ENCODE measurements at places on chromosomes 3 and 15.

DNA sequence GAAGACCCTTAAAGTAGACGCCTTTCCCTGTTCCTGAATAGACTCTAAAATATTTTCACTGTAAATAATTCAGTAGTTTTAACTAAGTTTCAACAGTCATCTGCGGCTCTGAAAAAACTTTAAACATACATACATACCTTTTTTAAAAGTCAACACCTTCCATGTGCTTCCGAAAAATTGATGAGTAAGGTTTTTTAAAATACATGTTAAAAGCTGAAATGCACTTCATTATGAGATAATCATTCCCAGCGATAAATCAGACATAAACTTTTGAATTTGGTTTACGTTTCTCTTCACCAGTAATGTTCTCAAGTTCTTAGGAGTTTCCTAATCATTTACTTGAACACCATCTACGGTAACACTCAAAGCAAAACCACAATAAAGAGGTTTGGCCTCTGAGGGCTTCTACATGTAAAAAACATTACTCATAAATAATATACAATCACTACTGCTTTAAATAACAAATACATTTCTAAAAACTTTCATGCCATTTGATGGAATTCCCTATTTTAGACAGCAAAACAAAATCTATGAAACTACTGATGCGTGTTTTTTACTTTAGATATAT, 403.5 kb downstream of the SHQ1 start:
- no peak for DNase-seq

DNA sequence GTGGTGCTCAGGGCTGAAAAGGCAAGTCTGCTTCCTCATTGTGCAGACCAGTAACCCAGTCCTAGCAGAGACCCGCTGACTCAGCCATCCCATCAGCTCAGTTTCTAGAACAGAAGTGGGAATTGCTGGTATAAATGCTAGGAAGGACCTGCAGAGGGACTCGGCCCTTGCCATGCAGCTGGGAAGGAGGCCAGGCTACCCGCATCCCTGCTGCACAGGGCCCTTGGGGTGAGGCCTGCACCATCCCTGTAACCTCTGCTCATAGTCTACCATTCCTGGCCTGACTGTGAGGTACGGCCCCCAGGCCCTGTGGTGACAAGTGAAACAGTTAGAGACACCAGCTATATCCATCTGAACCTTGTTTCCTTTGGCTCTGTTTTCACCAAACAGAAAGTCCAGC, 23.5 kb downstream of the RAB6B start:
- no peak for DNase-seq

GRCh38 chr3:60303160-60303559, 948.1 kb downstream of the FHIT start:
- DNase-seq, result no peak

DNA sequence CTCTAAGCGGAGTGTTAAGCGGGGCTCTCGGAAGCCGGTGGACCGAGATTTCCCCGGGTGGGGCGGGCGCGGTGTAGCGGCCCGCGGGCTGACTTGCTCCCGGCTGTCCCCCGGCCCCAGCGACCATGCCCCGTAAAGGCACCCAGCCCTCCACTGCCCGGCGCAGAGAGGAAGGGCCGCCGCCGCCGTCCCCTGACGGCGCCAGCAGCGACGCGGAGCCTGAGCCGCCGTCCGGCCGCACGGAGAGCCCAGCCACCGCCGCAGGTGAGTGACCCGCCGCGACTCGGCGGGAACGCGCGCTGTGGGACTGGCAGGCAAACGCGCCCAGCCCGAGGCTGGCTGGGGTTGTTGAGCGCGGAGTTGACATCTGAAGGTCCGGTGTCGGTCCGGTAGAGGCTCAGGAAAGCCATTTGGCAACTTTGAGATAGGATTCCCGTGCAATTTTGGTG, 1.3 kb downstream of the SMC4 start:
- DNase-seq, result peak; percentile 22

GRCh38 chr3:79255702-79256101, 512.1 kb downstream of the ROBO1 start:
- DNase-seq, result no peak

- DNase-seq, result no peak
Measured at GRCh38 chr3:48915296-48915695, 3.3 kb upstream of the ARIH2 start.

GRCh38 chr15:71139241-71139640, 24.0 kb downstream of the THSD4 start:
- DNase-seq, result no peak

GRCh38 chr15:72991026-72991425, 61.2 kb upstream of the NEO1 start:
- no peak for DNase-seq

GRCh38 chr3:4334548-4334947, 31.4 kb downstream of the SETMAR start:
- DNase-seq, result no peak

DNA sequence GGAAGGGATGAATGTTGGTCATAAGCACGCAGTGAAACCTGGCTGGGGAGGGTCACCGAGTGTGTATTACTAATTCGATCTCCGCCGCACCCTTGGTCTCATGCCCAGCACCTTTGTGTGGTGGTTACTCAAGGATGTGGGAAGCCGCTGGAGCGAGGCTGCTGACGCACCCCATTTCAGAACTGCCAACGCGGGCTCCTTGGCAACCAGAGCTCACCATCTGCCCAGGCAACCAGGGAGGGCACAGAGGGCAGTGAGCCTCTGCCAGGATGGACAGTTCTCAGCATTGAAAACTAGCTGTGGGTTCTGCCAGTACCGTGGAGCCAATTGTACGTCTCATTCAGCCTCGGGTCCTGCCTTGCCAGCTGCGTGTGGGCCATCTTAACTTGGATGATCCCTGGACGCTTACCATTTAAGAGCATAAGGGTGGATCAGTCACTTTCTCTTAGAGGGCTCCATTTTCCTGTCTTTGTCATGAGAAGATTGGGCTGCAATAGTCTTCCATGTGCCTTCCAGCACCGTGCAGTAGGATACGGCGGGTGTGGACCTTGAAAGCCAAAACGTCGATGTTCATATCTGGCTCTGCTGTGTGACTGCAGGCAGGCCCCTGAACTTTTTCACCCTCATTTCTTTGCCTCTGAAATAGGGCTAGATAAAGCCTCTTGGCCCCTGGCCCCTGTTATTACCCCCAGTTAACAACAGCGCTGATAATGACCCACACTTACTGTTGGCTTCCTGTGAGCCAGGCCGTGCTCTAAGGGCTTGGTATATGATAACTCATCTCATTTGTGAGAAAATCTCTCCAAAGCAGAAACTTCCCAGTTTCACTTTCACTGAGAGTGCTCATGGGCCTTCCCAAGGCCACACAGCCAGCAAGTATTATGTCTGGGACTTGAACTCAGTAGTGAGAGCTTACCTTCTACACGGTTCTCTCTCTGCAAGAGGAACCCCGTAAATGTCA, 238.8 kb downstream of the OPA1 start:
- DNase-seq, result no peak

DNA sequence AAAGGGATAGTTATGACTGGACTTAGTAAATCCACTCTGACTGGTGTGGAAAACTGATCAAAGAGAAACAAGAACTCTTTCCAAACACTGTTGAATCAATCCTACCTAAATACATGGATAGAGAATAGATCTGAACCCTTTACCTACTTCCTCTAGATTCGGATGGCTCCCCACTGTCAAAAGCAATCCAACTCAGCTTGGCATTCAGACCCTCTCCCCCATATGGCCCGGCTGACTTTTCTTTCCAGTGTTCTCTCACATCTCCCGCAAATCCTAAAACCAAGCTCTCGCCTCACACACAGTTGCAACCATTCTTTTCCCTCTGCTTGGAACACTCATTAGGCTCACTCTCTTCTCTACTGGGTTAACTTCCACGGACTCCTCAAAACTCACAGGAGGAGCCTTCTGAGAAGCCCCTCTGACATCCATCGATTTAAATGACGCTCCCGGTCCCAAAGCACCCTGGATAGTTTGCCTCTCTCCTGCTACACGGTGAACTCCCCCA, 639 bp downstream of the SPICE1 start:
- no peak for DNase-seq

DNA sequence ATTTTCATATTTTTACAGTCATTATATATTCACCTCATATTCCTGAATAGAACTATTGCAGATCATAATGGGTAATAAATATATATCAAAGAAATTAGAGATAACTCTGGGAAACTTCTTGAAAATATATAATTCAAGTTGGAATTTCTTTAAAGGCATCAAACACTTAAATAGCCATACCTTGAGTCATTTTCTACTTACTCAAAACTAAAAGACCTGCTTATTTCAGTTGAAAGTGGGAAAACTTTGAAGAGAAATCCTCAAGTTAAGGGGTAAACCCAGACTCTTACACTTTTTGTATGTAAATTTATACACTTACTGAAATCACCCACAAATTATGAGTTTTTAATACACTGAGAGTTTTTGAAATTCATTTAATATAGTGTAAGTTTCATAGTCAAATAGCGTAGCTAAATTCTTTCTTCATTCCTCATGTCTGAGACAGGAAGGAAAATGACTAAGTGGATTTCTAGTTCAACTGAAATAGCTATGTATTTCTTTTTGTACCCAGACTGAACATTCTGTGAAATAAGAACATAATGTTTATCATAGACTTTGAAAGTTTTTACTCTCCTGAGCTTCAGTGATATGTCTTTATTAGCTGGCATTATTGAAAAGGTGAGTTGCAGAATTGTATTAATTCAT, 4.6 kb upstream of the ALCAM start:
- DNase-seq, result no peak

- no peak for DNase-seq
Measured at GRCh38 chr3:189337673-189338091, 165.9 kb downstream of the TPRG1 start.

DNA sequence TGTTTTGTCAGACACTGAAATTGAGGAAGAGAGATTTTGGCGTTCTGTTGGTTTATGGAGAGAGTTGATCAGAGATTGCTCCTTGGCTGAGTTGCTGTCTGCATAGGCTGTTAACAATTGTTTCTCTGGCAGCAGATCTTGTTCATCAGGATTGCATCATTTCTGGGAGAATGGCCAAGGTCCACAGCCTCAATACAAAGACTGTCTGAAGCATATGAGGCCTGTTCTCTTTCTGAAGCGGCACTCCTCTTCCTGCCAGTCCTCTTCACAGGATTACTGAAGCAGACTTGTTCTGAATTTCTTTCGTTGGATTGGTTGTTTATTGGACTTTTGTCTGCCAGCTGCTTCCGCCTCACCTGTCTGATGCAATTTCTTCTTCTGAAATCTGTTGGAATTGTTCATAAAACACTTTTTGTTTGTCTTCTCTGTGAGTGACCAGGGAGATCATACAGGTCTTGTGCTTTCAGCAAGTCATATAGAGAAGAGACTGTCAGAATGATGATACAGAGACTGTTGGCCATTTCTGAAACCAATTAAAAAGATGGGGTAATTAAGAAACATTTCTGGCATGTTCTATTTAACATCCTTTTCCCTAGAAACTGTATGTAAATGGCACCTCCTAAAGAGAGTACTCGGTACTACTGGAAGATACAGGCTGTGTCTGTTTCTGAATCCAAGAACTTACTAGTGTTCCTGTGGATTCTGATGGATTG, 25.5 kb downstream of the SETD5 start:
- no peak for DNase-seq

- peak; percentile 10 for DNase-seq
Measured at GRCh38 chr3:149224736-149225594, 3.3 kb upstream of the CP start.

- DNase-seq, result no peak
Measured at GRCh38 chr3:2082871-2083480, 15.7 kb upstream of the CNTN4 start.

DNA sequence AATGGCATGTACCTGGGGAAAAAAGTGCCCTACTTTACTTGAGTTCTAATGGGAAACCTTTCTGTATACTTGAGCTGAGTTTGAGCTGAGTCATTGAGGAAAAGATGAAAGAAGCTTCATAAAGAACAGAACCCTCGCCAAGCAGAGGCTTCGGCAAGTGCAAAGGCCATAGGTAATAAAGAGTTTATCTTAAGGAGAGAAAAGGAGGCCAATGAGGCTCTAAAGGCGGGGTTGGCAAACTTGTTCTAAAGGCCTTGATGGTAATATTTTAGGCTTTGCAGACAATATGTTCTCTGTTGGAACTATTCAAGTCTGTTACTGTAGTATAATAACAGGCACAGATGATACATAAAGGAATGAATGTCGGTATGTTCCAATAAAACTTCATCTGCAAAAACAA, 17.6 kb upstream of the TRAT1 start:
- no peak for DNase-seq

DNA sequence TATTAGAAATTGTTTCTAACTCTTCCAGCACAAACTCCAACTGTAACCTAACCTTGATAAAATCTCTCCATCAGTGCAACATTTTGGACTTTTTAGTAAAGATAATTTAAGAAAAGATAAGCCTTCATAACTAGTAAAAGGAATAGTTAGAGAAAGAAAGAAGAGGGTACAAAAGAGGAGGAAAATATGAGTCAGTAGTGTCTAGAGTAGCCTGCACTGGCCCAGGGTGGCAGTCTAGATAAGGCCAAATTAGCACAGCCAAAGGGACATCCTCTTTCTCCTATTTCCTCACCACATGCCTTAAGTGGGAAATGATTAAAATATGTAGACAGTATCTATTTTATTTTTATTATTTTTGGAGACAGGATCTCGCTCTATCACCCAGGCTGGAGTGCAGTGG, 3.7 kb downstream of the PROS1 start:
- no peak for DNase-seq

GRCh38 chr15:75112848-75113492, 88.7 kb upstream of the C15orf39 start:
- DNase-seq, result no peak

DNA sequence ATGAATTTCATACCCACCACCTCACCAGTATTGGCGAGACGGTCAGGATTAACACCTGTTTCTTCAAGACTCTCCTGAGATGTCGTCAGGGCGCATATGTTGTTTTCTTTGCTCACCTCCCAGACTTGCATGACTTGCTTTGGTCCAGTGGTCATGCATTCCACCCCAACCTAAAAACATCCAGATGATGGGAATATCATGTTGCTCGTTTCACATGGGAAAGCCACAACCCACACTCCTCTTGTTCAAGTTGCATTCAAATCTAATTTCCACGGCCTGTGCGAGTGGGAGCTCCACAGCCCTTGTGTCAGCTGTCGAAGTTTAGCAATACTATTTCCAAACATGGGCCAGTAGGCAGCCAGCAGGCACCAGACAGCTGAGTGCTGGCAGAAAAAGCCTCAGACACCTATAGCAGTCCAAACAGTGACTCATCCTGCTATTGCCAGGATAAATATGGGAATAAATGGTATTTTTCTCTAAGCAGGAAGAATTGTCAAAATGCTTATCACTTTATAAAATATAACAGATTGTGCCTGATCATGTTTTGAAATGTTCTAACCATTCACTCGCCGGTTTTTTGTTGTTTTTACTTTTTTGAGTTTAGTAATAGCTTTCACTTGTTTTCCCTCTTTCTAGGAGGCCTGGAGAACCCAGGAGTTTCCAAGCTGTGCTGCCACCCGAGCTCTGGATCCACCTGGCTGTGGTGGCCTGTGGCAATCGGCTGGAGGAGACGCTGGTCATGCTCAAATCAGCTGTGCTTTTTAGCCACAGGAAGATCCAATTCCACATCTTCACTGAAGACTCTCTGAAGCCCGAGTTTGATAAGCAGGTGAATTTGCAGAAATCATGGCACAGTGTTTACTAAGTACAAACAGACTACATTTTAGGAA, 20.1 kb downstream of the GXYLT2 start:
- DNase-seq, result no peak

- no peak for DNase-seq
Measured at GRCh38 chr3:27509376-27509775, 25.2 kb upstream of the SLC4A7 start.
